ENCODE measurements at places on chromosomes 4 and X.

DNA sequence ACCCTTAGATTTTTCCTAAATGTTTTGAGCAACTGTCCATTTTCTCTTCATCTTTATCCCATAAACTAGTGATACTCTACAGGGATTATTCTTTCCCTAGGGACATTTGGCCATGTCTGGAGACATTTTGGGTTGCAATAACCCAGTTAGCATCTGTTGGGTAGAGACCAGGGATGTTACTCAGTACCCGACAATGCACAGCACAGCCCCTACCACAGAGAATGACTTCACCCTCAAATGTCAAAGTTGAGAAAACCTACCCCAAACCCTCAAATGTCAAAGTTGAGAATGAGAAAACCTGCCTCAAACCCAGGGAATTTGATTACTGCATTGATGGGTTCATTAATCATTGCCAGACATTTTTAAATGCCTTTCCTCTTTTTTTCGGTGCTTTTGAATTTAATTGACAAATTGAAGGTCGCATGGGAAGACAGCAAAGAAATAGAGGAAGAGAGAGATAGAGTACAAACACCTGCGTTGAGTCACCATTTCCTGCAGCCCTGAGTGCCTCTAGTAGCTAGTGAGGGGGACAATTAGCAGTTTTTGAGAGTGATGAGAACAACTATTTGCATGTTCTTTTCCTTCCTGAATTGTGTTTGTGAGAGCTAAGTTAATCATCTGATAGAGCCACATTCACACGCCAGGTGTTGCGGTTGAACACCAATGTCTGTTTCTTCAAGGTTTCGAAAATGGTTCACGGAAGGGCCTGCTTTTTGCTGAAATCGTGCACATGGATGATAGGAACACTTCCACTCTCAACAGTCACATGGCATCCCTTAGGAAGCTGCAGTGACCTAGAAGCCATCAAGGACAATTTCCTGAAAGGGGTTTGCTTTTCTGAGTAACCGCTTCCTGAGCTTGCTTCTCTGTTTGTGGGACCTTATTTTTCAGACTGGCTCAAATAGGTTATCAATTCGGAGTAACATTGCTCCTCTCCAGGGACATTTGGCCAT is 203.9 kb upstream of the VCX3A start:
- no peak for DNase-seq

GRCh38 chr4:73172161-73172560 is 86.4 kb downstream of the ANKRD17 start:
- DNase-seq: no peak

- DNase-seq: no peak
These were observed 383.0 kb upstream of the TENM3 start for GRCh38 chr4:181860157-181860556.

DNA sequence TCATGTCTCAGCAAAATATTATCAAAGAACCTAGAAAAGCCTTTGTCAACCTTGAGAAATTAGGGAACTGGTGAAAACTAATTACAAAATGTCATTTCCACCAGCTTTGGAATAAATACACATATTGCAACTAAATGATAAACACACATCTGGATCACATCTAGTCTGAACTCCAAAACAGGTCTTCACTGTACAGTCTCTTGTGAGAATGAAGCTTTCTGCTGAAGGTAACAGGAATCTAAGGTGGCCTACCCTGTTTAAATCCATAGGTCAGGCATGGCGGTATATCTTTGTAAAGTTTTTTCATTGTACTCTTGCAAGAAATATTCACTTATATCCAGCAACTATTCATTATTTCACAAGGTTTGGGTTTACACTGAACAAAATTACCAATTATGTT is 1.7 kb downstream of the SH3D19 start:
- DNase-seq: no peak

DNA sequence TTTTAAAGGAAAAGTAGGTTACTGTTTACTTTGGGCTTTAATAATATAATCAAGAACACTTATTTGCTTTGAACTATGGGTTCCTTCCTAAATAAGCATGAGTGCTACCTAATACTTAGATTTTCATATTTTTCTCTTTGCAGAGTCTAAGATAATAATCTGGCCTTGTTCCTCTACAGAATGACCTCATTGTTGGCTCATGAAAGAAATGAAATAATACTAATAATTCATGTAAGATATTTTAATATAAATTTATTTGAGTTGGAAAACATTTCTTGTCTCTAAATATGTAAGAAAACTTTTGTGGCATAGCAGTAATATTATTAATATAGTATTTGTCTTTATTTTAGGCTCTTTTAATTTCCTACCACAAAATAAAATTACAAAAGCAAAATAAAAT is 601.3 kb downstream of the IQCM start:
- DNase-seq: no peak

DNA sequence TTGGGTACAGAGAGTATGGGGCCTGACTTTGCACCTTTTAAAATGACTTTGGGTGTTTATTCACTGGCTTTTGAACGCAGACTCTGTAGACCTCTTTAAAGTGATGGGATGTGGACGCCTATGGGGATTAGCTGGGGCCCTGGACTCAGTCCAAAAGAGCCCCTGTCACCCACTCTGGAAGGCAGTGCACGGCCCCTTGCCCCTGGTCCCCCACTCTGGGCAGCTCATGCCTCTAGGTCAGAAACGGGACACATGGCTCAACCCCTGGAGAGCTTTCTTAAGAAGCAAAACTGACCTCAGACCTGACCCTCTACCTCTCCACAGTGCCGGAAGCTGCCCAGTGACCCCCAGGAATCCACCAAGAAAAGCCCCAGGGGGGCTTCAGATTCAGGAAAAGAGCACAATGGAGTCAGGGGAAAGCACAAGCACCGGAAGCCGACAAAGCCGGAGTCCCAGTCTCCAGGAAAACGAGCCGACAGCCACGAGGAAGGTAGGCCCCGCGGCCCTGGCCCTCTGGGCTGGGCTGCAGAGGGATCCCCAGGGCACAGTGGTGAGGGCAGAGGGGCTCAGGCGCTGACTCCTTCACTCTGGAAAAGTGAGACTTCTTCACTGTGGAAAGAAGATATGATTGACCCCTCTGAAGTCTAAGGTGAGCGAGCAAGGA is 38.4 kb downstream of the BCORL1 start:
- no peak for DNase-seq

DNA sequence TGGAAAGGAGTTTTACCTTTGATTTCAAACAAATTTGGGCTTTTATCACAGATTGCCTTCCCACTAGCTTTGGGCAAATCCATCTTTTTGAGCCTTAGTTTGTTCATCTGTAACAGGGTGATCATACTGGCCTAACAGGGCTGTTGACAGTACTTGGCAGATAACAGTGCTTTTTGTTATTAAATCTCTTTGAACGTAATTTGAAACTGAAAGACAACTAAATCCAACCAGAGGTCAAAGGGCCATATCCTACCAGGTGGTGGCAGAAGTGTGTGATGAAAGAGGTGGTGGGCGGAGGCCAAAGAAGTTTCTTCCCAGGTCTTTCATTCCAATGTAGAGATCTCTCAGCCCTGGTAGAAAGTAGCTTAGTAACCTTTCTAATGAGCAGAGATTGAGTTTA is 35.2 kb upstream of the TADA2B start:
- no peak for DNase-seq

- no peak for DNase-seq
These were observed 303.6 kb upstream of the PCDH7 start for GRCh38 chr4:30416547-30416946.
